ENCODE measurements at places on chromosomes 5 and 9. TPM values are rescaled to one million over a fixed set of nuclear protein-coding genes. Genes with fewer than 3 reads are reported as not detected.

DNA sequence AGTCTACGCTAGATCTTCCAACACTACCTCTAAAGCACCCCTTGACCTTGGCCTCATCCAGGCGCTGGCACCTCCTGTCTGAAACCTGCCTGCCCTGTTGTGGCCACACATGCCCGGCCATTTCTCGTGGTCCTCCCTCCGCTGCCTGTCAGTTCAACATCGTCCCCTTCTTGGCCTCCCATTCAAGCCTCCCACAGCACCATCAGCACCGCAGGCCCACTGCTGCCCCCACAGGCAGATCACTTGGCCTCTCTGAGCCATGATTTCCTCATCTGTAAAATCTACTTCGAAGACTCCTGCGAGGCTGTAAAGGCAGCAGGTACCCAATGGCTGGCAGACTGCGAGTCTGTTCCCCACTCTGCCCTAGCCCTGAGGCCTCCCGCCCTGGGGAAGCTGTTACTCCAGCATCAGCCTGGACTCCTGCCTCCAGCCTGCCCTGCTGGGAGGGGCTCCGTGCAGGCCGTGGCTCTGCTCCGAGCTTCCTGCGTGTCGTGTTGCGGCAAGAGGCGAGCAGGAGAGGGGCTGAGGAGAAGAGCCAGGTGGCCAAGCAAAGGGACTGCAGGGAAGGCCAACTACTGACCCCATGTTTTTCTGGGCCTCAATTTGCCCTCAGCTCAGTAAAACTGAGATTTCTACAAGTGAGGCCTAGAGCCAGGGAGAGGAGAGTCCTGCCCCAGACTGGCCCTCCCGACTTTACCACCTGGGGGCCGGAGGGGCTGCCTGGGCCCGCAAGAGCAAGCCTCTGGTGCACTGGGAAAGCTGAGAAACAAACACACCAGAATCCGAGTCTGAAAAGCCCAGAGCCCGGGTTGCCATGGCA, 70.5 kb upstream of the LRRTM2 start:
- DNase-seq: peak; percentile 57
- no peaks in the 10 kb centered on the region for H3K36me3 ChIP-seq
- H3K27ac ChIP-seq: no peak overlapping the region
- peaks cover 34% of the 10 kb centered on the region for H3K4me1 ChIP-seq

DNA sequence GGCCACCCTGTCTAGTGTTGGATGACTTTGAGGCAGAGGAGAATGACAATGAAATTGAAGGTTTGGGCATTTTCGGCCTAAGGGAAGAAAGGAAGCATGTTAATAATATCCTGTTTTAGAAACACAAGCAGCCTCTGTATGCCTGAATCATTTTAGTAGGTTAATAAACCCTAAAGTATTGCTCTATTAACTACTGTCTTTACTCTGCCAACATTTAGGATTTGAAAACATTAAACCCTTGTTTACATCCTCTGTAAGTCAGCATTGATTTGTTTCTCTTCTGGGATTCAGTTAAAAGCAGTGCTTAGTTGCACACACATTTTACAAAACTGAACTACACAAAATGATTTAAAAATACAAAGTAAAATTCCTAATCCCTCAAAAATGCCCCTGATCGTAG, 358.9 kb downstream of the ARRDC3 start:
- no peak for DNase-seq
- no peak overlapping the region for H3K4me3 ChIP-seq
- no peaks in the 10 kb centered on the region for H3K36me3 ChIP-seq

DNA sequence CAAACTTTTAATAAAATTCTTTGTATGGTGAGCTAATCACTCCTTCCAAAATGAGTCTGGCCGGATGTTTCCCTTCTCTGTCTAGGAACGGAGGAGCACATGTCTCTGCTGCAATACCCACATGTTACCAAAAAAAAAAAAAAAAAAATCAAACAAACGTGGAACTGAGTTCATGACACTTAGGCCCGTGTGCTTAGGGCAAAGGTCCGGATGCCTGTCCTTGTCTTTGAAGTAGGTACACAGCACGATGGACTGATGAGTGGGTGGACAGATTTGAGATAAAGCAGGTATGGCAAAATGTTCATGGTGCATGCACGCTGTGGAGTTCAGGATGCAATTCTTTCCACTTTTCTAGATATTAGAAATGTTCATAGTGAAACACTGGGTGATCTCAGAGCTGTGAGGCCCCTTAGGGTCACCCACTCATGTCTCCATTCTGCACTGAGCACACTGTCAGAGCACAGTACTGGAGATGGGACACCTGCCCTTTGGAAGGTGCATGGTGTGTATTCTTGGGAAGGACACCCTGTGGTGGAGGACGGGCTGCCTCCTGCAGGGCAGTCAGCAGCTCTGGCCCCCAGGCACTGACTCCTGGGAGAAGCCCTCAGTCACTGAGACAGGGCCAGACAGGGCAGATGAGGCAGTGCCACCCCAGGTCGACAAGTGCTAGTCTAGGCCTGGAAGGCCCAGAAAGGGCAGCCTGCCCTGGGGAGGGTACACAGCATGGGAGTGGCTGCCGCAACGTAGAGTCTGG, 43.6 kb downstream of the GADD45G start:
- no peaks in the 10 kb centered on the region for H3K27me3 ChIP-seq
- H3K36me3 ChIP-seq: no peaks in the 10 kb centered on the region
- H3K4me1 ChIP-seq: peaks cover 20% of the 10 kb centered on the region
- DNase-seq: no peak

DNA sequence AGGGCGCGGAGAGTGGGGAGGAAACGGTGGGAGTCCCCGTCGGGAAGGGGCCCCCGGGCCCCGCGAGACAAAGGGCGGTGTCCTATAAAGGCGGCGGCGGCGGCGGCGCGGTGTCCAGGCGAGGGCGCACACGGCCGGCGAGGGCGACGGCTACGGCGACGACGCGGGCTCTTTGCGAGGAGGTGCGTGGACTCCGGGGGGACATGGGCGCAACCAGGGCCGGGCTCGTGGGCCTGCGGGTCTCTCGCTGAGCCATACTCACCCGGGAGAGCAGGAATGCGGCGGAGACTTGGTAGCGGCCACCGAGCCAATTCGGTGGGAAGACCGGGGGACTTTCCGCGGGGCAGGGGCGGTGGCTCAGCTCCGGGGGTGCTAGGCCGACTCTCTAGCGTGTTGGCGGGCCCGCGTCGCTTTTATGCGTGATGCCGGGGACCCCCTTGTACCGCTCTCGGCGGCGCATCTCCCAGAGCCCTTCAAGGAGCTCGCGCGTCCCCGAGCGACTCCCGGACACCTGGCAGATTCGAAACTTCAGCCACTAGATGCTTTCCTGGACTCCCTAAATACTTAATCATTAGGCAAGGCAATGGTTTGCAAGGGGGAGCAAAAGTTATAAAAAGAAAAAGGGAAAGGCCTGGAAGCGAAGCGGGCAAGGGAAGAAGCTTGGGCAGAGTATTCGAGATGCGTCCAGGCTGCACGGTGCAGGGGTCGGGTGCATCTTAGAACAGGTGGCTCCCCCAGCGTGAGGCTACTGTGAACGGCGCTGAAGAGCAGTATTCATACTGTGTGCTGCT, 5.9 kb upstream of the TAL2 start:
- H3K27me3 ChIP-seq: no peaks in the 10 kb centered on the region
- H3K4me1 ChIP-seq: peaks cover 11% of the 10 kb centered on the region
- no peaks in the 10 kb centered on the region for H3K36me3 ChIP-seq

DNA sequence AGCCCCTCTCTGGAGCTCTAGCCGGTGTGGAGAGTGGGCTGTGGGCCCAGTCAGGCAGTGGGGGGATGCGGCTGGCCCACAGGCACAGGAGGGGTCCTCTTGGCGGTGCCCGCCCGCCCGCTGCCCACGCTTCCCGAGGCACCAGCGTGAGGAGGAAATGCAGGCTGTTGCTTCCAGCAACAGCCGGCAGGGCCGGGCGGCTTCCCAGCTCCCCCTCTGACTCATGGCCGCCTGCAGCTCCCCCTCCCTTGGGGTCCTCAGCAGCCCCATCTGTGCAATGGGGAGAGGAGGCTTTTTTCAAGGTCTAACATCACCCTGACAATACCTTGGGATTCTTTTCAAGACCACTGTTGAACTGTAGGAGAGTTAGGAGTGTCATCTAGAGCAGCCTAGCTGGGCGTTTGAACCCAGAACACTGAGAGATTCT, 10.4 kb downstream of the CXXC5 start:
- H3K27me3 ChIP-seq: no peaks in the 10 kb centered on the region
- no peak for DNase-seq
- H3K27ac ChIP-seq: peak overlapping the region; percentile 88
- peaks cover 86% of the 10 kb centered on the region for H3K4me1 ChIP-seq
- H3K4me3 ChIP-seq: no peak overlapping the region
- no peaks in the 10 kb centered on the region for H3K36me3 ChIP-seq

DNA sequence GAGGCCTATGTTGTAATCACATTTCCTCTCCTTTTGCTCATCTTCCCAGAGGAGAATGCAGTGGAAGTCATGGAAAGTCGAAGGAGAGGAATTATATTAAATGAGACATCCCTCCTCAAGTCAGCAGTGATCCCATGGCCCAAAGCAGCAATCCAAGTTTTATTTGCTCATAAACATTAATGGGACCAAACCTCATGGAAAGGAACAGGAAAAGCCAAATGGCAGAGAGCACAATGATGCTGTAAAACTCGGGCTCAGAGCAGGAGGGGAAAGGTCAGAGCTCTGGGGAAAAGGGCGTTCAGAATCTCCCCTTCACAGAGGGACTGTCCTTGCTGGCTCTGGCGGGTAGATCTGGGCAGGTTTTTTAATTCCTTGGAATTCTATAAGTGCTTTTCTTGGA, 175.8 kb downstream of the C5orf15 start:
- no peak overlapping the region for H3K4me3 ChIP-seq
- no peaks in the 10 kb centered on the region for H3K27me3 ChIP-seq
- H3K27ac ChIP-seq: no peak overlapping the region
- DNase-seq: no peak
- no peaks in the 10 kb centered on the region for H3K36me3 ChIP-seq

- no peak for DNase-seq
- no peaks in the 10 kb centered on the region for H3K4me1 ChIP-seq
- no peaks in the 10 kb centered on the region for H3K27me3 ChIP-seq
- no peaks in the 10 kb centered on the region for H3K36me3 ChIP-seq
- no peak overlapping the region for H3K27ac ChIP-seq
- no peak overlapping the region for H3K4me3 ChIP-seq
Observed at GRCh38 chr9:115531410-115532125, 413.6 kb upstream of the TNC start.

DNA sequence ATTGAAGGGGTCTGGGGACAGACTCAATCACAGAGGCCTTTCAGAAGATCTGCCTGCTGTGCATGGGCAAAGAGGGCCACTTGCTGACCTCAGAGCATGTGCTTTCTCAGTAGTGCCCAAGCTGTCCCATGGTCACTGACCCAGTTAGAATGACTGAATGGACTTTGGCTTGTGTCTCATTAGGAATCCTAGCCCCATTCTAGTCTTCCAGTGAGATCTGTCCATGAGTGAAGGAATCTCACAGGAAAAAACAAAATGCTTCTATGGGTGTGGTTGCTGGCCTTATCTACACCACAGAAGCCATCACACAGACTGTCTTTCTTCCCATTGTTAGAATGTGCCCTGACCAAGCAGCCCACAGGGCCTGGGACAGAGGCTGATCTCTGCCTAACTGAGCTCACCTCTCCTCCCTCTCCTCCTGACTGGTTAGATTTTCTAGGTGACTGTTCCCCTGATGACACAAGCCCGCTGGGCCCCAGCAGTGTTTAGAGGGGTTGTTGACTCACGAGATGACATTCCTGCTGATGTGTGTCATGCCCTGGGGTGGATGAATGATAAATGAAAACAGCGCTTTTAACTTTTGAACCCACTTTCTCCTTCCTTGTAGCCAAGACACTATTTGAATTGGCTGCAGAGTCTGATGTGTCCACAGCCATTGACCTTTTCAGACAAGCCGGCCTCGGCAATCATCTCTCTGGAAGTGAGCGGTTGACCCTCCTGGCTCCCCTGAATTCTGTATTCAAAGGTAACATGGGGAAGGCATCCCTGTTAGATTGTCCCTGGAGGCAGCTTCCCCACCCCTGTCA, 24.8 kb downstream of the TGFBI start:
- peak overlapping the region; percentile 30 for H3K27ac ChIP-seq
- DNase-seq: no peak
- no peaks in the 10 kb centered on the region for H3K4me1 ChIP-seq

The GLRX gene
- 55.7 TPM for total RNA-seq

The C9 gene
- total RNA-seq: not detected

The PCDHA1 gene
- 0.20 TPM for total RNA-seq

The FAXDC2 gene
- total RNA-seq: 86.2 TPM

The SLC34A1 gene
- total RNA-seq: not detected

The CCDC152 gene
- not detected for total RNA-seq

The PLAA gene
- total RNA-seq: 42.4 TPM

The MYMK gene
- total RNA-seq: not detected
